ENCODE measurements at places on chromosomes 11 and 22.

- no peak for DNase-seq
Observed at GRCh38 chr11:122261546-122261945, 145.5 kb upstream of the BLID start.

GRCh38 chr22:19941365-19942082 lies at the start of the genes COMT and TXNRD2:
Gene COMT (plus strand): TSS chr22:19941772. CDS start chr22:19962527, 20,755 bp downstream.
Gene TXNRD2 (minus strand): TSS chr22:19941818. CDS start chr22:19941803, 15 bp downstream.
- DNase-seq = no peak

DNA sequence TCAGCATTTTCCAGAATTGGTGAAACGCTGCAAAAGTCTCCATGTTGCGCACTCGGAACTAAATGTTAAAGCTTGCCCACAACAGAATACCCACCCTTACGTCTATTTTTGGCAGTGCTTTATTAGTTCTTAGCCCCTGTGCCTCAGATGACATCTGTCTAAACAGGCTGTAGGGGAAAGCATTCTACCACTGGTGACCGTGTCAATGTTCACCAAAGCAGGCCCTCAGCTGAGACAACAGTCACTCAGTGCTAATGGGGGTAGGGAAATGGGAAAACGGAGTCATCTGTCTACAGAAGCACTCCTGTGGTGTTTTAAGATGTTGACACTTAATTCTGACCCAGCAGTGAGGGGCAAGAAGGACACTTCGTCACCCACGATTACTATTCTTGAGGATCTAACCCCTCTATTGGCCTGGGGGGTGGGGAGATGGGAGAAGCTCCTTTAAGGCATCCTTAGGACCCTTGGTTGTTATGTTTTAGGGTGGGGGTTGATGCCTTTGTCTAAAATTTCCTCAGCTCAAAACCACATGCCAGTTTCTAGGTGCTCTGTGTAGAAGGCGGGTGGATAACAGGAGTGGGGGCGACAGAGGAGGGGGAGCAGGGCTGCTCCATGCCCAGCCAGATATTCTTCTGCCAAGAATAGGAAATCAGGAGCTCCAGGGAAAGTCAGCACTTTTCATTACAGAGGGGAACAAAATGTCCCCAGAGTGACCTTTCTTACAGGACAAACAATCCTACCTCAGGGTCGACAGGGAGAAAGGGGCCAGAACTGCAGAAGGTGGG lies 15.6 kb upstream of the MFRP start:
- DNase-seq = no peak

DNA sequence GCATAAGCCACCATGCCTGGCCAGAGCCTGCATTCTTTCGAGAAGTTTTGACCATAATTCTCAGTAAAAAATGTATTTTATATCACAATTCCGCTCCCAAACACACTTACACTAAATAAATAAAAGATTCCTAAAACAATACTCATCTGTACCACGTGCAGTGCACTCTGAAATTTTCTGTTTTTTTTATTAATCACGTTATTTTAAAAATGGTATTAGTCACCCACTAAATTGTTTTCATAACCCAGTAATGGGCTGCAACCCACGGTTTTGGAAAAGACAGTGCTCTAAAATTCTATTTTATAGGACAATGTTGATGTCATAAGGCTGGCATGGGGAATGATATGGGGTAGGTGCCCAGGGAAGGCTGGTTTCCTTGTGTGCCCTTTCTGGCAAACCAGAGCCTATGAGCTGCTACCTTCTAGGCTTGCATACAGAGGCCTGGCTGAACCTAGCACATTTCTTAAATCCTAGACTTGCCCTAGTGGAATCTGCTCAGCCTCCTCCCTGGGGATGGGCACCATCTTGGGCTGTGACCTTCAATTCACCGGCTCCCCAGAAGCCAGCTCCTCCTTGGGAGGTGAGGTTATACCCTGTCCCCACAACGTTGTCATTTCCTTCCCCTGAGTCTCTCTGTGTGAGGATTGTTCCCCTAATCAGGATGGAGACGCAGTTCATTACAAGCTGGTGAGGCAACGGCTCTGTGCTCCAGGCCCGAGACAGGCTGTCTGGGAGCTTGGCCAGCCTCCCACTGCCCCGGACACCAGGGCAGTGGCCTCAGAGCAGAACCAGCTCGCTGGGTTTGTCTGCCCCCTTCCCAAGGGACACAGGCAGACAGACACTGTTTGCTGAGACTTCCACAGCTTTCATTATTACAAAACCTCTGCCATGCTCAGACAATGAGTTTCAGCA lies 116.5 kb upstream of the NAV2 start:
- DNase-seq = peak; percentile 82

GRCh38 chr22:23106344-23106743 lies 35.4 kb downstream of the RSPH14 start:
- DNase-seq = no peak

GRCh38 chr11:1271406-1271805 lies 38.0 kb downstream of the TOLLIP start:
- no peak for DNase-seq

Data from skeletal muscle cell (primary cell).